ENCODE measurements at places on chromosomes 1 and 21.

DNA sequence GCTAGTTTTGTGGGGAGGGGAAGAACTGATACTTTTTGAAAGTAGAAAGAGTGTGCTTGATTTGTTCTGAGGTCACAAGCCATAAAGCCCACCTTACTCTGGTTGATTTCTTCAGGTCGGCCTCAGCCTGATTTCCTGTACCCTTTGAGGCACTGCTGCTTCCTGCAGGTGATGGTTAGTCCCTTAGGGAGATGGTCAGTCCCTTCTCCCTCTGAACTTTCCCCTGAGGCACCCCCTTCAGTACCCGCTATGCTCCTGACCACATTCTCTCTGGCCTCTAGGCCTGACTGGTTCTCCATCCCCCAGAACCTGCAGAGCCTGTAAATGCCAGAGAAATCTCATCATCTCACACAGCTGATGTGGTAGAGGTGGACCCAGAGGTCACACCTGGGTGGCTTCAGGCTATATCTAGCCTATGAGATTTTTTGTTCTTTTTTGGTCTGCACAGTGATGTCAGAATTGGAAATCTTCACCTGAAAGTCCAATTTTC lies 15.0 kb upstream of the ID3 start:
- DNase-seq = no peak

GRCh38 chr1:44646261-44647110 lies 27.8 kb downstream of the TMEM53 start:
- DNase-seq = no peak

GRCh38 chr1:39331647-39332046 lies 127.2 kb downstream of the MACF1 start:
- no peak for DNase-seq

DNA sequence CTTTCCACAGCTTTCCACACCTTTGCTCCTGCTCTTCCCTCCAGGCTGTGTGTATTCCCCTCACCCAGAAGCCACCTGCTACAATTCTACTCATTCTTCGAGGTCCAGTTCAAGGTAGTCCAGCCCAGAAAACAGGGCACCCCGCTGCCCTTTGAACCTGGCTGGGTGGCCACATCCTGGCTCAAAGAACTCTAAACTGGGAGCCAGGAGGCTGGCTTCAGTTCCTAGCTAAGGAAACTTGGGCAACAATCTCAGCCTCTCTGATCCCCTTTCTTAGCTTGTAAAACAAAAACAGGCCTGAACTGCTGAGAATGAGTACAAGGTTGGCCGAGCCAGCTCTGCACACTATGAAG lies 4.7 kb downstream of the EDN2 start:
- DNase-seq = no peak

GRCh38 chr1:158527190-158527815 lies 26.9 kb downstream of the OR6Y1 start:
- no peak for DNase-seq

DNA sequence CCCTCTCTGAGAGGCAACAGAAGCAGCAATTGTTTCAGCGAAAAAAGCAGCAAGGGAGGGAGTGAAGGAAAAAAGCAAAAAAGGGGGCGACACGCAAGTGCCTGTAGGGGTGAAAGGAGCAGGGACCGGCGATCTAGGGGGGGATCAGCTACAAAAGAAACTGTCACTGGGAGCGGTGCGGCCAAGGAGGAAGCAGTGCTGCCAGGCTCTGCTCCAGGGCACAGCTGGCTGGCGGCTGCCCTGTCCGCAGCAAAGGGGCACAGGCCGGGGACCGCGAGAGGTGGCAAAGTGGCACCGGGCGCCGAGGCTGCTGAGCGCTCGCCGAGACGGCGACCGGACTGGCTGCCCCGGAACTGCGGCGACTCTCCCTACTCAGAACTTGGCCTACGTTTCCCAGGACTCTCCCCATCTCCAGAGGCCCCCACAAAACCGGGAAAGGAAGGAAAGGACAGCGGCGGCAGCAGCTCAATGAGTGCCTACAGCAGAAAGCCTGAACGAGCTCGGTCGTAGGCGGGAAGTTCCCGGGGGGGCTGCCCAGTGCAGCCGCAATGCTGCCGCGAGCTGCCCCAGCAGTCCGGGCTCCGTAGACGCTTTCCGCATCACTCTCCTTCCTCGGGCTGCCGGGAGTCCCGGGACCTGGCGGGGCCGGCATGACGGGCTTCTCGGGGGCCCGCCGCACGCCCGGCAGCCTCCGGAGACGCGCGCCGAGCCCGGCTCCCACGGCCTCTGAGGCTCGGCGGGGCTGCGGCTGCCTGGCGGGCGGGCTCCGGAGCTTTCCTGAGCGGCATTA lies 1.0 kb upstream of the CDKN2C start:
- no peak for DNase-seq

- no peak for DNase-seq
Observed at GRCh38 chr1:246280551-246280950, 226.5 kb downstream of the SMYD3 start.

DNA sequence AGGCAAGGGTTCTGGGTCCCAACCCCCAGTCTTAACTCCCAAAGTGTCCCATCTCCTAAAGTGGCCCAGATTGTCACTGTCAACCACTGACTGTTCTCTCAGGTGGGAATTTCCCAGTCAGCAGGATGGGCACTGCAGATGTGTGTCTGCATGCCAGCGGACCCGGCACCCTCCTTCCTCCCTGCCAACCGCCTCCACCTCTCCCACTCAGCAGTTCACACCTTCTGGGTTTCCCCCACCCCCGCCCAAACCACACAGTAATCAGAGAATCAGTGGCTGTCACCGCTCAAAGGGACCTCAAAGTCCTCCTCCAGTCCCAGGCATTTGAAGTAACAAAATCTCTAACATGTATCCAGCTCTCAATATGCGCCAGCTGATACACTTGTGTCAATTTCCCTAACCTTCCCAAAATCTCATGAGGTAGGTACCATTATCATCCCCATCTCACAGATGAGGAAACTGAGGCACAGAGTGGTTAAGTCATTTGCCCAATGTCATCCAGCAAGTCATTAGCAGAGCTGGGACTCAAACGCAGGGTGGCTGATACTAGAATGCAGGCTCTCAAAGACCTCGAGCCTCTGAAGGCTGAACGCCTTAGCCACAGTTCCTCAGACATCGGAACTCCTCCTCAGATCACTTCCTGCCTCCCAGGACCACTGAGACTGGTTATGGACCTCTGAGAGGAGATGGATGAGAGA lies 4.8 kb downstream of the RUNX3 start:
- DNase-seq = no peak

GRCh38 chr1:74199504-74199903 lies 1.5 kb downstream of the FPGT start:
- no peak for DNase-seq

- no peak for DNase-seq
Observed at GRCh38 chr1:205240118-205240517, 12.4 kb downstream of the TMCC2 start.

GRCh38 chr1:151992303-151993083 lies 1.2 kb downstream of the S100A10 start:
- peak; percentile 18 for DNase-seq

- DNase-seq = no peak
Observed at GRCh38 chr1:220684890-220685289, 5.3 kb upstream of the C1orf115 start.

- no peak for DNase-seq
Observed at GRCh38 chr1:219434285-219434922, 178.5 kb downstream of the ZC3H11B start.

DNA sequence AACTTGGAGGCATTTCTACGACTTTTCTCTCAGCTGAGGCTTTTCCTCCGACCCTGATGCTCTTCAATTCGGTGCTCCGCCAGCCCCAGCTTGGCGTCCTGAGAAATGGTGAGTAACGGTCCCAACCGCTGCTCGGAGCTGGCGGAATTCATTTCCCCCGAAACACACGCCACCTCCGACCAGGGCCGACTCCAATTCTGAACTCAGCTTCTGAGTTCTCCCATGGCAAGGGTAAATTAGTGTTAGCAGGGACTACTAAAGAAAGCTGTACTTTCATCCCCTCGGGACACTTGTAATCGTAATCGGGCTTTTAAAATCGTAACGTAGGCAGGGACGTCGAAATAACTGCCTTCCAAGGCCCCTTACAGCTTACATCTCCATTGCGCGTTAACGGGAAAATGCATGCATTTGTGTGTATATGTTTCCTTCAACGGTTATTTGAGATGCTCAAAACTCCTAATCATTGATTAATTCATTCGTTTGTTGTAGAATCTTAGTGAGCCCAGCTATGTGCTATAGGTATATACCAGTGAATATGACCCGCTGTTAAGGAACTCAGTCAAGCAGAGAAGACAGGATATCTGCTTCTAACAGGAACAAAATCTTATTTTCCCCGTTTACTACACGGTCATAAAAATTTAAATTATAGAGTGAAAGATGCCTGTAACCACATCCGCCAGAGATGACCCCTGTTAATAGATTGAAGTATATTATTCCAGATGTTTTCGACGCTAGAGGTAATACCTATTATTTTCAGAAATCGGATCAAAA lies 472 bp downstream of the DTL start:
- DNase-seq = no peak

DNA sequence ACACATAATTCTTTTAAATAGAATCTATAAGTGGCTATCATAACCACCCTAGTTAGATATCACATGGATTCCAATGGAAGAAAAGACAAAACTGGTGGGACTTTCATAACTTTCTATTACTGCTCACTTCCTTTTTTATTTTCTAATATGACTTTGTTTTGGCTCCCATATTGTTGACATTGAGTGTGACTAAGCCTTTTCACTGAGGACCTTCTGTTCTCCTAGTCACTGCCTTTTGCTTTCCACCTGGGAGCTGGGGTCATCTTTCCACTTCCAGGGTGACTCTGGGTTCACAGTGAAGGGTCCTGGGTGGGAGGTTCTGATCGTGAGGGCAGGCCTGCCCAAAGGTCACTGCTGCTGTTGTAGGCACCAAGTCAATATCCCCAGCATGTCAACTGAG lies 275.8 kb downstream of the TGFB2 start:
- no peak for DNase-seq

DNA sequence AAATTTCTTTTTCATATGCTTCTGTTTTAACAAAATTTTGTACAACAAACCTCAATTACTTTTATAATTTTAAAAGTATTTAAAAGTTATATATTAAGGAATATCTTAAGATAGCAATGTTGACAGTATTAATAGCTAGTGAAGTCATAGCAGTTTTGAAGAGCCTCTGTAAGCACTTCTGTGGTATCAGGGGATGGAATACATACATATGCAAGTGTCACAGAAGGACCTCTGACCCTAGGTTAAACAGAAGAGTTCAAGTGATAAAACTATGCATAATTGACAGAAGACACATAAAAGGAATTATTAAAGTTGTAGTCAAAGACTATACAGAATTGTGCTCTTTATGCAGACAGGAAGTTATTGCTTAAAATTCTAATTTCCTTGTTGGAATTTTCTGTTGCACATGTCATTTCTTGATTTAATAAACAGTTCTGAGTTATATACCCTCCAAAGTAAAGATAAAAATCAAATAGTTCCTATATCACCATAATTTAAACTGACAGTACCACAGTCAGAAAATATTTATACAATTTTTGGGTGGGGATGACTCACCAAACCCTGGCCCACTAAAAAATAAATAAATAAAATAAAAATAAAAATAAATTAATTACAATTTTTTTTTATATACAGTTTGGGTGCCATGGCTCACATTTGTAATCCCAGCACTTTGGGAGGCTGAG lies 27.1 kb downstream of the IPP start:
- DNase-seq = no peak

- no peak for DNase-seq
Observed at GRCh38 chr1:118862755-118863154, 125.4 kb downstream of the TBX15 start.

DNA sequence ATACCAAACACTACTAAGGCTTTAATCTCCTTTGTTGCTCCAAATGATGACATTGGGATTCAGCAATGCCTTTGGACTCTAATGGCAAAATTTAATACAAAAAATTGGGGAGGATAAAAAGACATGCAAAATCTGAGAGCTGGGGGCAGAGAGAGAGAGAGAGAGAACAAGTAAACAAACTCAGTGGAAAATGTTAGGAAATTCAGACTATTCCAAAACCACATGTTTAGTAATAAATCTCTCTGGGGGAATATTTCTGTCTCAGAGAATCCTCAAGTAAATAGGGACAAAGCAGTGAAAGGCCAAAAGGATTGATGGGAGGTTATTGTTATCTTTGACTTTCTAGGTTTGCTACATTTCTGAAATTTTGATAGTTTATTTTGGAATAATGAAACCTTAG lies 65.7 kb downstream of the PLA2G4A start:
- no peak for DNase-seq

- DNase-seq = no peak
Observed at GRCh38 chr1:234980645-234981396, 147.8 kb downstream of the TOMM20 start.

- no peak for DNase-seq
Observed at GRCh38 chr1:36884801-36885200, 149.5 kb downstream of the GRIK3 start.

GRCh38 chr21:39208624-39209333 lies 25.5 kb upstream of the PSMG1 start:
- no peak for DNase-seq

DNA sequence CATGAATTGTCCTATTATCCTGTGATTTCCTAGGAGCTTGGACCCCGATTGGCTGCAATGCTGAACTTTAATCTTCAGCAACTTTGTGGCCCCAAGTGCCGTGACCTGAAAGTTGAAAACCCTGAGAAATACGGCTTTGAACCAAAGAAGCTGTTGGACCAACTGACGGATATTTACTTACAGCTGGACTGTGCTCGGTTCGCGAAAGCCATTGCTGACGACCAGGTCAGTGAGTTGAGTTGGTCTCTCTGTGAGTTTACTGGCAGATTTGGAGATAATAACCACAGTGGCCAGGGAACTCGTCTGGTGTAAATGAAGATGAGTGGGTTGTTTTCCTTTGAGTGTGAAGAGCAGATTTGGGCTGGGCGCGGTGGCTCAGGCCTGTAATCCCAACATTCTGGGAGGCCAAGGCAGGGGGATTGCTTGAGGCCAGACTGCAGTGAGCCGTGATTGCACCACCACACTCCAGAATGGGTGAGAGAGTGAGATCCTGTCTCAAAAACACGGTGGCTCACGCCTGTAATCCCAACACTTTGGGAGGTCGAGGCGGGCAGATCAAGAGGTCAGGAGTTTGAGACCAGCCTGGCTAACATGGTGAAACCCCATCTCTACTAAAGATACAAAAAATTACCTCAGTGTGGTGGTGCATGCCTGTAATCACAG lies 39.1 kb upstream of the KIF1B start:
- DNase-seq = no peak

- no peak for DNase-seq
Observed at GRCh38 chr1:62271948-62272728, 47.1 kb downstream of the KANK4 start.

- no peak for DNase-seq
Observed at GRCh38 chr1:48139275-48139674, 83.2 kb upstream of the SLC5A9 start.

- no peak for DNase-seq
Observed at GRCh38 chr1:242586360-242586680, 61.8 kb upstream of the PLD5 start.

- DNase-seq = no peak
Observed at GRCh38 chr1:246113555-246114095, 393.5 kb downstream of the SMYD3 start.

DNA sequence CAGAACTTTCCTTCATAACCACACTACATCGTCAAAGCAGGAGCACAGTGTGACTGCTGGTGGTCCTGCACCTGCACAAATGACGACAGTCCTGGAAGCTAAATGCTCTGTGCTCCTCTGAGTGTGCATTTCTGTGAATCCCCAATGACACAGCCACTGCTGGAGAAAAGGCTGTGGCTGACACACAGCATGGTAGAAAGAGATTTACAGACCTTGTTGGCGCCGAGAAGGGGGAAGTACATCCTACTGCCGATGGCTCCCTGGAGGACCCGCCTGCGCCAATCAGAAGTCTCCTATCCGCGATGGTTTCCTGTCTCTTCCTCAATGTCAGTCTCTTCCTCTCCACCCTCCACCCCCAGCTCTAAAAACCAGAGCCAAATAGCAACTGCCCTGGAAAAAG lies 115.4 kb upstream of the RAB4A start:
- DNase-seq = no peak

Data from NCI-H1105 (cell line).